ENCODE measurements at places on chromosomes 1 and 21.
A peak's percentile ranks its signal among the peaks of the same experiment; 100 is the strongest.

DNA sequence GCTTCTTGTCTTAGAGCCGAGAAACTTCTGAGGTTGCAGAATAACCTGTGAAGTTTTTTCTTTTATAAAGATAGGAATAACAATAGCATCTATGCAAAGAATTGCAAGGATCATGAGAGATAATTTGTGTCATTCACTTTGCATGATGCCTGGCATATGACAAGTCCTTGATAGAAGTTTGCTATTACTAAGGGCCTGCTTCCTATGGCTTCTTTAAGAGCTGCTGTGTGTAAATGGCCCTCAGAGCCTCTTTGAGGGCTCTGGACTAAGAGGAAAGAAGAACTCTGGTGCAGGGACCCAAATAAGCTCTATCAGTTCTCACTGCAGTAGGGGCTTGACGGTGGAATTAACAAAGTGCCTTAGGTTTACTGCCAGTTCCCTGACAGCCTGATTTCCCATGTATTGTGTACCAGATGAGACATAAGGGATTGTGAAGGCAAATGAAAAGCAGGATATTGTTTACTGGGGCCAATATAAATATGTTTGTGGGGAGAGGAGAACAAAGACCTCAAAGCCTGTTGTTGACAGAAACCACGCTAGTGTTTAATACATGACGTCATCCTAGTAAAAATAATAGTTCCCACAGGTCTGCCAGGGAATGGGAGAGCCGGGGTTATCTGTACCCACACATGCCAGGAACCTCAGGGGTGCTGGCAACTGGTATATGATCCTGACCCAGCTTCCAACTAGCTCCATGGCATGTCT is 131.2 kb upstream of the UBE2U start:
- DNase-seq = no peak

GRCh38 chr21:24336491-24336890 is 1270.8 kb downstream of the MRPL39 start:
- no peak for DNase-seq

GRCh38 chr1:42756956-42757891 is 9.6 kb downstream of the P3H1 start:
- DNase-seq = peak; percentile 45

- no peak for DNase-seq
Measured at GRCh38 chr1:227786673-227787512, 28.6 kb upstream of the PRSS38 start.

DNA sequence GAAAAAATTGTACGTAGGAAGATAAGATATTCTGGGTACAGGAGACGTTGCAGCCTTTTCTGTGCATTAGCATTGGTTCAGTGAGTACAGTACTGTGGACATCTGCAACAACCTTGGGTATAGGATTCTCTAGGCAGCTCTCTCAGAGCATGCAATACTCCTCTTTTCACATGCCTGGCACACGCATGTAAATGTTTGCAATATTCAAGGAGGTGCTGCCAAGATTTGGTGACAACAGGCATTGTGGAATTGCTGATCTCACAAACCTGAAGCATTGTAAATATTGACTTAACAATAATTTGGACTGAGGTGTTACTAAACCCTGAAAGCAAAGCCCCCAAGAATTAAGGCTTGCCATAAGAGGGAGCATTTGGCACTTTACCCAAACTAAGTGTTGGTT is 126.8 kb downstream of the GRIK1 start:
- no peak for DNase-seq

GRCh38 chr1:3547055-3548005 is 64.0 kb downstream of the MEGF6 start:
- no peak for DNase-seq

DNA sequence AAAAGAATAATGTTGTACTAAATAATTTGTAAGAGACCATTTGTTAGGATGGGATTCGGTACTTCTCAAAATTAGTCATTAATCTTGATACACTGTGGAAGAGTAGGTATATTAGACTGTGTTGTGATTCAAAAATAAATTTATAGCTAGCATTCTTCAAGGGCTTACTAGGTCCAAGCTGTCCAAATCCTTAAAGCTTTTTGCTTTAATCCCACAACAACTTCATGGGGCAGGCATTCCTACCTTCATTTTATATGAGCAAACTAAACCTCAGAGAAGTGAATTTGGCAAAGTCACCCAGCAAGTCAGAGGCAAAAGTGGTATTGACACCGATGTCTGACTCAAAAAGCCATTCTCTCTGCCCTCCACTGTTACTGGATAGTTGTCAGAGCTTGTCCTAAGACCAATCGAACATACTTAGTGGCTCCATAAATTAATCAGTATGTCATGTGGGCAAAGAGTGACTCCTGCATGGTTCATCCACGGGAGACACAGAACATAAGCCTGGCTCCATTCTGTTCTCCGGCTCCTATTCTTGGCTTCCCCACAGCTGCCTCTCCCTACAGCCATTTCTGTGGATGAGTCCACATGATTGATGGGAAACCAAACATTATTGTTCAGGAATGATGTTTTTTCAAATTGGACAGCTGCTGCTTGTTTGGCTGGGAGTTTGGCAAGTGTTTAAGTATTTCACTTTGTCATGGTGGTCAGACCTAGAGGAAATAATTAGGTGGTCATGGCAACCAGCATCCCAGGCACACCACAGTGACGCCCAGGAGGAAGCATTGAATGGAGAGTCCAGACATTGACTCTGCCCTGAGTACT is 133.4 kb upstream of the FGGY start:
- no peak for DNase-seq

GRCh38 chr1:196361112-196361714 is 247.0 kb downstream of the KCNT2 start:
- DNase-seq = no peak

DNA sequence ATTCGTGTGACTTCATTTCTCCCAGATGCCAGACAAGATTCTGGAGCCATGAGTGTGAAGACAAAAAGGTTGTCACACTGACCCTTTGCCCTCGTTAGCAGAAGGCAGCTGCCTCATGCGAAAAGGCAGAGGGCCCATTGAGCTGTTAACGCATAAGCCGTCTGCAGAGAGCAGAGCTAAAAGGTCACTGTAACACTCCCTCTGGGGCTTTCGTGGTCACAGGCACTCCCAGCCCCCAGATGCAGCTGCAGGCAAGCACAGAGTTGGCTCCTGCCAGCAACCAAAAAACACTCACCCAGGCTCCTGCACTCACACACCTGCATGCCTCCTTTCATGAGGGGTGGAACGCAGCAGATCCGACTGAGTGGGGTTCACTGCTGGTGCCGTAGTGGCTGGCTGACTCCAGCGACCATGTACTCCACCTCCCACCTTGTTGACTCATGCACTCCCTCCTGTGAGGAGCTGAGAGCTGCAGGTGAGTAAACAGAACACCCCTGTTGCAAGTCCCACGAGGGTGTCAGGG is 287.5 kb downstream of the SMYD3 start:
- no peak for DNase-seq

GRCh38 chr1:109986054-109986444 is 1.5 kb downstream of the AHCYL1 start:
- no peak for DNase-seq

Data from CD4-positive, alpha-beta T cell treated with Interleukin-10 for 1 hour (primary cell).